CD8-positive, alpha-beta memory T cell (primary cell): ENCODE measurements at places on chromosomes 2 and 18. TPM values are rescaled to one million over a fixed set of nuclear protein-coding genes. Genes with fewer than 3 reads are reported as not detected.

PRKAG3 gene
- polyA plus RNA-seq = not detected

DNA sequence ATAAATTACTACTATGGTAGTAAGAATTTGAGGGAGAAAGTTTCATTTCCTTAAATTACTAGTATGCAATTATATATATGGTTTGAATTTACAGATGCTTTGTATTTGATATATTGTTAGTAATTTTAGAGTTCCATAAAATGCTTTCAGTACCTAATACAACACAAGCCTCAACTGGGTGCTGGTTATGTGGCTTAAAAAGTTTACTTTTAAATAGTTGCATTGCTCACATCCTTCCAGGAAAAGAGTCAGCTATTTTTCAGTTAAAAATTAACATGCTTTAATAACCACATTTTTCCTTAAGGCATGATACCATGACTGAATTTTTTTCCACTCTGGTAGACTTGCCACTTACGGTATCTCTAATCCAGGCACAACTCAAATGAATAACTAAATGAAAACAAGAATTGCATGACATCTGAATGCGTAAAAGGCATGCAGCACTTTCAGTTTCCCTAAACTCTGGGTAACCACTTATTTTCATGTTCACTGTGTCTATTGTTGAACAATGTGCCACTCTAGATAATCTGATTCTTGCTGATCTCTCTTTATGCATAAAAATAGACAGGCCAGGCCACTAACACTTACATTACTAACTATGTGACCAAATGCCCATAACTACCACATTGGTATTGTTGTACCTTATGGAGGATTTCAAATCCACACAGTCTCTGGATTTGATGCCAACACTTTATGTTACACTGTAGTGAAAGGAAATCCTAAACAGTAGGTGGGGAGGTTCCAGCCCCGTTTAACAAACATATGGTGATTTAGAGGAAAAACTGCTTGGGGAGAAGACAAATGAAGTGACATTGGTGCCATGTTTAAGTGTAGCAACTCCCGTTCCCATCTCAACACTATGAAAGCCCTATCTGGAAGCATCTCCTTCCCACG, 35.5 kb upstream of the SLC35F5 start:
- no peak for DNase-seq

GRCh38 chr2:128354726-128355470, 36.2 kb upstream of the HS6ST1 start:
- no peak for DNase-seq

DNA sequence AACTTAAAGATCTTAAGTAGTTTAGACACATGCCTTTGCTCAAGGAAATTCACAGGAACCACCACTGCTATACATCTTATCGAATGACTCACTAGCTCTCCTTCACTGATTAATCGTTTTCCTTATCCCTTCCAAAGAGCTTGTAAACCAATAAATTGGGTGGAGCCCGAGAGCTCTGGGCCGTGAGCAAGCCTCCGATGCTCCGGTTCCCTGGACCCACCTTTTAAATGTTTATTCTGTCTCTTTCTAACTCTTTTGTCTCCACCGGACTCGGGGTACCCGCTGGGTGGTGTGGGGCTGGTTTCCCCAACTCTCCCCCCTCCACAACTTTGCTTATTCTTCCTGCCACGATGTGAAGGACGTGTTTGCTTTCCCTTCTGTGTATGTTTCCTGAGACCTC, 292.9 kb upstream of the TMEFF2 start:
- no peak for DNase-seq

- no peak for DNase-seq
Observed at GRCh38 chr2:233449081-233449901, 95.0 kb downstream of the DGKD start.
